EL (cell line): ENCODE measurements at places on chromosomes 12 and 14.

DNA sequence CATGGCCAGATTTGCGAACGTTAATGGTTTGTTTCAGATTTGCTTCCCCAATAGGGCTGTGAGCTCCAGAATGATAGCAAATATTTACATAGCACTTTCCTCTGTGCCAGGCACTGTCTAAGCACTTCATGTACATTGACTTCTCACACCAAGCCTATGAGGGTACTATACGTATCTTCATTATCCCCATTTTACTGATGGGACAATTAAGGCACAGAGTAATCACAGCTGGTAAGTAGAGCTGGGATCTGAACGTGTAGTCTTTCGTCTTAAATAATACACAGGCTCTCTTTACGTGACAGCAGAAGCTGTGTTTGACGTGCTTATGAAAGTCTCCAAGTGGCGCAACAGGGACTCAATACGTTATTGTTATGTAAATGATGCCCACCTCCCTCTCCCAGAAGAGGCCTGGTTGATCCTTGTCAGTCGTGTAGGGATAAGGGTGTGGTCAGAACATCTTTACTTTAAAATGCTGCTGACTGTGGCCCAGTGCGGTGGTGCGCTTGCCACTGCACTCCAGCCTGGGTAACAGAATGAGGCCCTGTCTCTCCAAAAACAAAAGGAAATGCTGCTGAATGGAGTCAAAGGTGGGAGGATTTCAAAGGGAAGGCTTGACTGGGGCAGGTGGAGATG lies 66.3 kb upstream of the TCL1B start:
- no peak for DNase-seq

DNA sequence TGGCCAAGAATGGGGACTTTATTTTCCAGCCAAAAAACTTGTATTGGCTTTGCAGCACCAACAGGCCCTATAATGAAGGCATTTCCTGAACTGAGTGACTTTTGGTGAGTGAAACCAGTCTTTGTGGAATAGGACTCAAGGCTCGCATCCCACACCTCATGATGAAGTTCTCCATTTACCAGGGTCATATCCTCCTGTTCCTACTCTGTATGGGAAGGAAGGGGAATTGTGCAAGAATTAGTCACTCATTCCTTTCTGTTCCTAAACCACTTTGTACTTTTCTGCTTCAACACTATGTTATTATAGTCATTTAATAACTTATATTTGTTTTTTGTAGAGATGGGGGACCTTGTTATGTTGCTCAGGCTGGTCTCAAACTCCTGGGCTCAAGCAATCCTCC lies 2.3 kb upstream of the SPATS2 start:
- DNase-seq, result peak; percentile 79

DNA sequence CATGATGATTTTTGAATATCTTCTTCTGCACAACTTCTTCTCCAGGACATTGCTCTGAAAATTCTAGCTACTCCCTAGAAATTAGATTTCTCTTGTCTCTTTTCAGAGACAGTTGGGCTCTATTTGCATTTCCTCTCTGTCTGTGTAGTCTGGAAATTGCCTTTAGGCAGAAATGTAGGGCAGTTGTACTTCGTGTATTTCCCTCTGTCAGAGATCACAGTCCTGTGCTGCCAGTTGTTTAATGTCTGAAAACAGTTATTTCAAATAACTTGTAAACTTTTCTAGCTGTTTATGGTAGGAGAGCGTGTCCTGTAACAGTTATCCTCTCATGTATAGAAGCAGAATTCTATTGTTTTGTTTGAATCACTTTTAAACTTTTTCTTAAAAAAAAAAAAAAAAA lies 86.9 kb downstream of the TTLL5 start:
- DNase-seq, result no peak

DNA sequence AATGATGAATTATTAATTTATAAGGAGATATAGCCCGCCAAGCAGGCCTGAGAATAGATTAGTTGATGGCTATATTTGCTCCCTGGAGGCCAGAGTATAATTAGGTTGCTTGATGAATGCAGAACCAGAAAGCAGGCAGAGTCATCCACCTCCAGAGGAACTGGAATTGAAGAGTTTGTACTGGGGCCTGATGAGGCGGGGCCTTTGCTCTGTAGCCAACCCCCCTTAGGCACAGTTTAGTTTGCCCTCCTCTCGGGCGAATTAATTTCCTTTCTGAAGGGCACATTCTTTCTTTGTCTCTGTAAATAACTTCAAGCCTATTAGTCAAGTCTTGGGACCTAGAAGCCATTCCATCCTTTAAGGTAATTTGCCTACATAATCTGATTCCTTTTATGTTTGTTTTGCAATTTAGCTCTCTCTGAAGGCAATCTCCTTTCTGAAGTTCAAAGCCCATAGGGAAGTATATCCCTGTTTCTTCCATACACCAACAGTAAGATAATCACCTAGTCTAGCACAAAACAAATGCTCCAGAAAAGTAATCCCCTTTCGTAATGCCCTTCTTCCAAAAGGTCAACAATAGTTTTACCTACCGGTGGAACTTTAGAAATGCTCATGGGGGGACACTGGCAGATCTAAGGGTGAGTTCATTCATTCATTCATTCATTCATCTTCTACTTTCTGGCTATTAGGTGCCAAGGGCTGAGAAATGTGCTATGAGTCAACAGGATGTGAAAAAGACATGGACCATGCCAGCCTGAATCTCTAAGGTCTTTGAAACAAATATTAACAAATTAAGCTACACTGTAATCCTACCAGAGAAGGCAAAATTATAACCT lies 84.8 kb upstream of the NUDT4 start:
- DNase-seq, result peak; percentile 18

DNA sequence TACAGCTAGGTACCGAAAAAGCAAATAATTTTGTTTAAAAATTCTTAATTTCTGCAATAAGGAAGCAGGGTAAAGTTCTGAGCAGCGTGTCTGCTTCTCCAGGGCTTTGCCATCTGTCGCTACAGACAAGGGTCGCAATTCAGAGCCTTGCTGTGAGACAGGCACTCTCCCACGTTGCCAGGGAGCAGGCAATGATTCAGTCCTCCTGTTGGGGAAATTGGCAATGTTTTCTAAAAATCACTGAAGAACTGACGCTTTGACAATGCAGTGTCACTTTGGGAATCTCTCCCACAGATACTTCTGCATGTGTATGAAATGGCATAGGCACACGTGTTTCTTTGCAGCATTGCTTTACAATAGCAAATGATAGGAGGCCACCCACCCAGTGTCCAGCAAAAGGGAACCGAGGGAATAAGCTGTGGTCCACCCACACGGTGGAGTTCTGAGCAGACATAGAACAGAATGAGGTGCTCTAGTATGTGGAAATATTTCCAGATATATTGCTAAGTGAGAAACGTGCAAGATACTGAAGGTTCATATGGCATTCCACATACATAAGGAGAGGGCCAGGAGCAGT lies 16.0 kb upstream of the HIP1R start:
- no peak for DNase-seq

- no peak for DNase-seq
Measured at GRCh38 chr12:9111525-9111924, 4.2 kb downstream of the A2M start.

DNA sequence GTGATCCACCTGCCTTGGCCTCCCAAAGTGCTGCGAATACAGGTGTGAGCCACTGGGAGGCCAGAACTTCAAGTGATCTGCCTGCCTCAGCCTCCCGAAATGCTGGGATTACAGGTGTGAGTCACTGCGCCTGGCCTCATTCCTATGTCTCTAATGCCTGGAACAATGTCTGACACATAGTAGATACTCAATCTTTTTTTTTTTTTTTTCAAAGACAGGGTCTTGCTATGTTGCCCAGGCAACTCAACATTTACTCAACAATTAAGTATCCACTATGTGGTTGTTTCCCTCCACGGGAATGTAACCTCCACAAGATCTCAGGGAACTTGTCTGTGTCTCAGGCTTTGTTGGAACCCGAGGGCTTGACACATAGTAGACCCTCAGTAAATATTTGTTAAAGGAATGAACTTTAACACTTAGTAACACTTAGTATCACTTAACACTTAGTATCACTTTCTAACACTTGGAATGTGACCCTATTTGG lies 3.0 kb upstream of the TMEM120B start:
- DNase-seq, result peak; percentile 62

- no peak for DNase-seq
Measured at GRCh38 chr12:131371401-131372170, 339.3 kb upstream of the SFSWAP start.

GRCh38 chr14:63504648-63505047 lies 38.5 kb downstream of the PPP2R5E start:
- DNase-seq, result peak; percentile 80

GRCh38 chr14:84707830-84708229 lies 822.1 kb upstream of the FLRT2 start:
- DNase-seq, result no peak

DNA sequence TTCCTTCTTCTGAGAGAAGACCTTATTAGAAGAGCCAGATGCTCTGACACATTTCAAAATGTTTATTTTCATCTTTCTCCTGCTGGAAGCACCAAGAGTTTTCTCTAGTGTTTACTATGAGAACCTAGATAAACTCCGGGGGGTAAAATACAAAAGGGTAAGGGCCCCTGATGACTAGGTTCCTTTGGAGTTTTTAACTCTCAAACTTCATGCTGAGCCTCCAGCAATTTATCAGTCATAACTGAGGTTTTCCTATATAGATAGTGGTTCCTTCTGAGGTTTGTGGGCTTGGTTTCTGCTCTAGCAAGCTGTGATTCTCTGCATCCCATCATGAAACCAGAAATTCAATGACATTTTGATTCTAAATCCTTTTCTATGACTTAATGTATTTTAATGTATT lies 210.9 kb downstream of the LRFN5 start:
- DNase-seq, result no peak

DNA sequence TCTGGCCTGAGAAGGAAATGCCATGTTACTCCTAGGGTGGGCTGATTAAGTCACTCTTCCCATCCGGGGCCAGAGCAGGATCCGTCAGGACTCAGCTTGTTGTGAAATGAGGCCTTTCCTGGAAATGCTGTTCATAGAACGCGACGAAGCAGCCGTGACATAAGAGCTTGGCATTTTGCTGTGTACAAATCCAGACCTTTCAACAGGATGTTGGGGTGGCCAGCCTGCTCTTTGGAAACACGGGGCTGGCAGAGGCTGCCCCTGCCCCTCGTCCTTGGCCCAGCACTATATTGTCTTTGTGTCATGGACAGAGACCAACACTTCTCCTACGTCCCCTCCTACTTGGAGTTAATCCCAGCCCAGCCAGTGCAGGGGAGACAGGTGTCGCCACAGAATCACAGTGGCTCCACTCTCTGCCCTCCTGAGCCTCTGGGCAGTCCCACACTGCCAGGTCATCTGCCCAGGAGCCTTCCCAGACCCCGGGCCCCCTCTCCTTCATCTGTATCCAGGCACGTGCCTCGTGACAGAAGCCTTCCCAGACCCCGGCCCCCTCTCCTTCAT lies 18.6 kb upstream of the EIF5 start:
- peak; percentile 47 for DNase-seq

DNA sequence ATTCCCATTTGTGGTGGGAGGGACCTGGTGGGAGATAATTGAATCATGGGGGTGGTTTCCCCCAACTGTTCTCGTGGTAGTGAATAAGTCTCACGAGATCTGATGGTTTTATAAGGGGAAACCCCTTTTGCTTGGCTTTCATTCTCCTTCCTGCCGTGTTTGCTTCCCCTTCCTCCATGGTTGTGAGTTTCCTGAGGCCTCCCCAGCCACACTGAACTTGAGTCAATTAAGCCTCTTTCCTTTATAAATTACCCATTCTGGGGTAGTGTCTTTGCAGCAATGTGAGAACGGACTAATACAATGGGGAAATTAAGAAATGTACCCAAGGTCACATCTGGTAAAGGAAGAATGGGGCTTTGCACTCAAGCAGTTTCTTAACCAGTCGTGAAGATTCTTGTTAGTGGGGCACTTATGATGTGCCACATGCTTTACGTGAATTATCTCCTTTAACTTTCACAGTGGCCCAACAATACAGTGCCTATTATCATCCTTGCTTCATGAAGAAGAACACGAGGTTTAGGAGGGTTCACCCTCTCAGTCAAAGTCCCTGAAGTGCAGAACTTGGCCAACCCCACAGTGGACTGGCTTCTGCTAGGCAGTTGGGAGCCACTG lies 234.3 kb downstream of the EFCAB11 start:
- no peak for DNase-seq

DNA sequence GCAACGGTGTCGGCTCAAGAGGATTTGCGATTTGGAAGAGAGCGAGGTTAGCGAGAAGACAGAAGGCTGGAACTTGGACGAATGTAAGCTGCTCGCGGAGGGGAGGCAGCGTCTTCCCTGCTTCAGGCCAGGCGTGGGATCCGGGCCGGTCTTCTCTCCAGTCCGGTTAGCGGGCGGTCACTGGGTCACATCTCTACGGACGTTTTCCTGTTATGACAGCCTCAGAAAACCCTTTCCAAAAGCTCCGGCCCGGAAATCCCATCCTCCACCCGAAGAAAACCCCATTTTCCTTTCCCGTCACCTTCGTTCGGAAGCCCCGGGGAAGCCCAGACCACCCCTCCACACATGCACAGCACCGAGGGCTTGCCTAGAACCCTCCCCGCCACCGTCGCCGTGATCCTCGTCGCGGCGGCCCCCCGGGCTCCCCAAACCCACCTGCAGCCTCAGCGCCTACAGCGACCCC lies 268 bp downstream of the NDUFB1 start:
- DNase-seq, result peak; percentile 52
